ENCODE measurements at places on chromosomes 2 and 18. TPM values are rescaled to one million over a fixed set of nuclear protein-coding genes. Genes with fewer than 3 reads are reported as not detected.

- no peak for DNase-seq
Measured at GRCh38 chr18:76468345-76469304, 26.4 kb downstream of the ZNF516 start.

Gene SLC4A5
- total RNA-seq: 1.4 TPM

DNA sequence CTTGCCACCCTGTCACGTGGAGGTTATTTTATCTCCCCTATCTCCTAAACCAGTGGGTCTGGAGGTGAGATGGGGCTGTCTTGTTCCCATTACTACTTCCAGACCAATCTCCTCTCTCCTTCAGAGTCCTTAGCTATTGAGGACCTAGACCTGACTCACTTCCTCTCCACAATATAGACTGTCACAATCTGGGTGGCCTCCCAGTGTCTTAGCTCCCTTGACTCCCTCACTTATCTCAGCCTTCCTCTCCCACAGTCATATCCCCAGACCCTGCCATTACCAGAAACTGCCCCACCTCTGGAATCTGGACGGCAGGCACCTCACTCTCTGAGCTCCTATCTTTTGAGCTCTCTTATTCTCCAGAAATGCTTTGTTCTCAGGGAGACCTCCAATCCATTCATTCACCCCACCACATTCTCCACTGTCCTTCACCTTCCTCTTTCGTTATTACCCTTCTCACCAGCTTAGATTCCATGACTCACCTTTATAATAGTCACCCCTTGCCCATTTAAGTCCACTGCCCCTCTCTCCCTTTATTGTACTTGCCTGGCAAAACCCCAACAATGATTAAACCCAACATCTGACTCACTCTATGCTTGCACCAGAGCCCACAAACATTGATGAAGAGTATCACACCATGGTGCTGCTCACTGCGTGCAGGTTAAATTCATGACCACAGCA lies 23.3 kb upstream of the SIX3 start:
- DNase-seq: no peak

GRCh38 chr18:3615374-3615985 lies 165.5 kb downstream of the TGIF1 start:
- DNase-seq: no peak

Gene RGPD6
- total RNA-seq: 24.9 TPM

DNA sequence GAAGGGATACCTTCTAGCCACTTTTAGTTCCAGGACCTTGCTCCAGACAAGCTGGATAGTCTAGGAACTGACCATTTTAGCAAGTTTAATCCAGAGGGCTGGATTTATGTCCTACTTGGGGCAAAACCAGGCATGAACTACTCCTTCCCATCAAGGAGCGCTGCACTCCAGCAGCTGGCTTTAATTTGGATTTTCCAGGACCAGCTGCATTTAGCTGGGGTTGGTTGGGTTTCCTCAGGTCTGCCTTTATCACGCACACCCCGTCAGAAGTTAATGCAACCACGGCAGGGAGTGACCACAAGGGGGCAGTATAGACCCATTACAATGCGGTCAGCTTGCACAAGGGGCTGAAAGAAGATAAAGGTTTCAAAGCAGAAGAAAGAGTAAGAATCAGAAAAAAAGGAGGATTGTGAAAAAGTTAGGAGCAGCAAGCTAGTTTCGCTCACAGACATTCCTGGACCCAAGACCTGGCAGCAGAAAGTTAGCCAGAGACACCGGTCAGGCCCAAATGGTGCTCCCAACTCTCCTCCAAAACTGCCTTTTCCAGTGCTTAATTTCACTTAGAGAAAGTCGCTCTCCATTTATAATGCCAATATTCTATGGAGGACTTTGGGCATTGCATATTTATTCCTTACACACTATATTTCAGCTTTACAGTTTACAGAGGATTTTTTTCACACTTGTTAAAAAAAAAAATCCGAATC lies 40.1 kb downstream of the SLC4A1AP start:
- peak; percentile 85 for DNase-seq

DNA sequence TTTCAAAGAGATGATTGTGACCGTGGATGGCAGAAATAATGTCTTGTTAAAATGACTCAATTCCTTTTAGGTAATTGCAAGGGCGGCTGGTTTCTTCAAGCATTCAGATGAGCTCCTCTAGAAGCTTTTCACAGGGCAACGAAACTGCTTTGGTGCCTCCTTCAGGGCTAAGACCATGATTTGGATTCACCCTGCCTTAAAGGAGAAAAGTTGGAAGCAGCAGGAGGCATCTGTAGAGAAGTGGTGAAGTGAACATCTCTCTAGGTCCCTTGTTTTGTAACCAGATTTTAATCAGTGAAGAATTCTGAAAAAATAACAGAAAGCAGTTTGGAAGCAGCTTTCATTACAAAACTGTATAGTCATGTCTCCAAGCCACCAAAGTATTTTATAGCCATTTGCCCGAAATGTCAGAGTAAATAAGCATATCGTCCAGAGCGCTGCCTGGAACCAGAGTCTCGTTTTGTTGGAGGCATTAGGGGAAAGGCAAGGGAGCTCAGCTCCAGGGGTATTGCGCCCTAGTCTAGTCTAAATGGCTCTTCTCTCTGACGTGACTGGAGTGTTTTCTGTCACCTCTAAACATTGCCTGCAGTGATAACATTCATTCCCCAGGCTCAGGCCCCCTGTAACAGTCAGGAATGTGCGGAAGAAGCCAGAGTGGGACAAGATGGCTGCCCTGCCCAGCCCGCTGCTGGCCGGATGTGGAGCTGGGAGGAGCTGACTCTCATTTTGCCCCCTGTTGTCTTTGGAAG lies 57.8 kb upstream of the ITGB6 start:
- DNase-seq: no peak

DNA sequence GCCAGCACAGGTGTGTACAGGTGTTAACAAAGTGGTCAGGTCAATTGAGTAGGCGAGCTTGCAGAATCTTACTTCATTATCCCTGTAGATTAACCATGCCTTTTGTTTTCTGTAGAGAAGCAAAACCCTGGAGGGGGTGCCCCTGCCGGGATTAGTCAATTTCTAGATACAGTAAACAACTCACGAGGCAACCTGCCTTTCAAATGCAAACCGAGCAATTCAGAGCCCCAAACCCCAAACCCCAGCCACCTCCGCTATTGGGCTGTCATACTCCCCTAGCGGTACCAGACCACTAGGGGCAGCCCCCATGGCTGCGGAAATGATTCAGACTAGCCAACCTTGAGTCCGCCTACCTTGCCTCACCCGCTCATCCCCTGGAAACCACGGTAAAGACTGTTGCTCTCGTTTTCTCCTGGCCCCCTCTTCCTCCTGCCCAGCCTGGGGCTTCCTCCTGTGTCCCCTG lies 61.4 kb upstream of the KIF5C start:
- peak; percentile 12 for DNase-seq

- DNase-seq: no peak
Measured at GRCh38 chr2:109046925-109047508, 58.0 kb upstream of the EDAR start.

Gene POTEC
- not detected for total RNA-seq

DNA sequence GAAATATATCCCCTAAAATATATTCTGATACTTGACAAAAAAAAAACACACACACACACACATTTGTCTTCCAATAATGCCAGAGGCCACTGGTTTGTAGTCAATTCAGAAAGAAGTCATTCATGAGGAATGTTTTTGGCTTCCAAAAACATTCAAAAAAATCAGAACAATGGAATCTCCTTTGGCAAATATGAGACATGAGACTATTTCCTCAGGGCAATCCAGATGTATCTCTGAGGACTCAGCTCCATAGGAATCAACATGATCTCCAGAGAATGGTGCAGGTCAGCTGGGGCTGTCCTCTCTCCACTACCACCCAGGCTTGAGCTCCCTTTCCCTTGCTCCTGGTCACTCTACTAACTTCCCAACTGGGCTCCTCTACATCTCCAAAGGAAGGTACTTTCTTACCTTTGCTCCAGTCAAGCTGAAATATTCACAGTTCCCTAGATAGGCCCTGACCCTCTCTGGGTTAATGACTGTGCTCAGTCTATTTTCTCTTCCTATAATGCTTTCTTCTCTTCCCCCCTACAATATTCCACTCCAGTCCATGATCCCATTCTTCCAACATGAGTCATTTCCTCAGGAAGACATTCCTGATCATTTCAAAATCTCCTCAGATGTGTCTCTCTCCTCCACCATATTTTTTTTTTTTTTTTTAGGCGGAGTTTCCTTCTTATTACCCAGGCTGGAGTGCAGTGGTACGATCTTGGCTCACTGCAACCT lies 145.3 kb downstream of the C1D start:
- DNase-seq: no peak

- no peak for DNase-seq
Measured at GRCh38 chr2:217092710-217093379, 233.0 kb upstream of the TNP1 start.

Gene CRIM1
- total RNA-seq: 67.7 TPM

Gene ARHGAP25
- 3.7 TPM for total RNA-seq

DNA sequence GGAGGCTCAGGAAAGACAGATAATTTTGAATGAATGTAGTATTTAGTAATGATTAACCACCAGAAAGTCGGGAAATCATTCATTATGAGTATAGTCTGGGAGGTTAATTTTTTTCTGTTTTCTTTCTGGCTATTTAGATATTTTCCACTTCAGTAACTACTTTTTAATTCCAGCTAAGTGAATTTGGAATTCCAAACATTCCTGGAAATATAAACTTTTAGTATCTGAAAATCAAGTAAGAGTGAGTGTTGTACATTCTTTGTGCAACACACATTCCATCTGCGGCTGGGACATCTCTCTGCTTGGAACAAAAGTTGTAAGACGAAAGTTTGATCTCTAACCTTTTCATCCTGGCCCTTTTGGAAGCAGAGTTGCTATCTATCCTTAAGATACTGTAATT lies 275.7 kb upstream of the SPRED2 start:
- DNase-seq: no peak

Gene MGAT4A
- 154 TPM for total RNA-seq

- DNase-seq: no peak
Measured at GRCh38 chr18:4119127-4119648, 335.9 kb downstream of the DLGAP1 start.

DNA sequence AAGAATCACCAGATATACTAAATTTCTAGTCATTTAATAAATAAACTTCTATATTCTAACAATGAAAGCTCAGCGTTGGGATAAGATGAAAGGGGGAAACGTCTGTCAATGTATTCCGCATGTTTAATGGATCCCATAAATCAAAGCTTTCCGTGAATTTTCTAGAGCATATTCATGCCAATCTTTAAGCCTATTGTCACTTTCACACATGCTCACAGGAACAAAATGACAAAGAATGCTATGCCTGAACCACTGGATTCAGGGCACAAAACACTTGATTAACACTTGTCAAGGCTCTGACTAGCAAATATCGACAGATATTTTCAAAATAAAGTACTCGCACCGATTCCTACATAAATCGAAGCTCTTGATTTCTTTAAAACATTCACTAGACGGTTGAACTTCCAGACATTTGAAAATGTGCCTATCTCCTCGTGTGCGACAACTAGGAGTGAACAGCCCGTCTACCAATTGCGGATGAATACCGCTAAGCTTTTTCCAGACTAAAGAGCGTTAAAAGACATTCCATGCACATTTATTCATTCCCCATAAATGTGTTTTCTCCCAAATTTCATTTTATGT lies 1.8 kb downstream of the TLK1 start:
- DNase-seq: no peak

Gene HSPE1
- total RNA-seq: 83.1 TPM

DNA sequence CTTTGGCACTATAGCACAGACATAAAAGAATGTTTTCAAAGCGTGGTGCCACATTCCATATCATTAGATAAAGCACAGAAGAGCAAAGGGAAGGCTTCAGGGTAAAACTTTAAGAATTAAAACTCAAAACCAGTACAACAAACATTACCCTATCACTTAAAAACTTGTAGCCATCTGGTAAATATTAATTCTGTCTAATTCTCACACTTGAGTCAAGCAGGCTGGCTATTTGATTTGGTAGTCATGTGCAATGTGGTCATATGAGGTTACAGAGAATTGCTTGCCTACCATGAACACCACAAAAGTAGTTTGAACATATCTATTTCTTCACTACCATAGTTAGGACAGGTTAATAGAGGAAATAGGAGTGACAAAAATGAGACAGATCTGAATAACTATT lies 244.9 kb downstream of the IRS1 start:
- no peak for DNase-seq

GRCh38 chr2:200258881-200259576 lies 47.5 kb upstream of the SPATS2L start:
- no peak for DNase-seq

Gene SH2D6
- 6.3 TPM for total RNA-seq

DNA sequence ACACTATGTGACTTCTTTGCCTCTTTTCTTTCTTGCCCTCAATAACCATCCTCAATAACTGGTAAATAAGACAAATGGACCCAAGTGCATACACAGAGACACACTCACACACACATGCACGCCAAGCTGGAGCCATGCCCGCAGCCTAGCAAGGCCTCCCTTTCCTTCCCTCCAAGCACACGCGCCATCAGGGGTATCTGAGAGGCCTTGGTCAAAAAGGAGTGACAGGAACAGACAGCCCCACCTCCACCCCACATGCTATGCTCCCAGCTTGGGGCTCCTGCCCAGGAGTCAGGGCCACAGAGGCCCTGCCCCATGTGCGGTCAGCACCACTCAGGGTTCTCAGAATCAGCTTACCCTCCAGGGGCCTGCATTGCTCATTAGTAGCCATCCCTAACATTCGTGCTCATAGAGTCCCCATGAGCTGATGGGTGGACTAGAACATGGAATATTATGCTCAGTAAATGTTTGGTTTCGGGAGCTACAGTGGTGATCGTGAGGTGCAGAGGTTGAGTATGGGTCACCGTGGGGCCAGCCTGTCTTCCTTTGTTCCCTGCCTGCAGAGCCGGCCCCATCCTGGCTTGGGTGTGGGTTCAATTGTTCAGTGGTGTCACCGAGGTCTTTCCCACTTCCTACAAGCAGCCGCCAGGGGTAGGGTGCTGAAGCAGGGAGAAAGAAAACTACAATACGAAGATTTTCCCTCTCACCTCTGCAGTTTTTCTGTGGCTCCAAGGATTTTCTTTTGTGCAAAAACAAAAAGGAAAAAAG lies 158.2 kb upstream of the RAB12 start:
- DNase-seq: no peak

Measured in left colon (tissue), 2 donors.